Naive thymus-derived CD8-positive, alpha-beta T cell (primary cell): ENCODE measurements at places on chromosomes 4 and X.

DNA sequence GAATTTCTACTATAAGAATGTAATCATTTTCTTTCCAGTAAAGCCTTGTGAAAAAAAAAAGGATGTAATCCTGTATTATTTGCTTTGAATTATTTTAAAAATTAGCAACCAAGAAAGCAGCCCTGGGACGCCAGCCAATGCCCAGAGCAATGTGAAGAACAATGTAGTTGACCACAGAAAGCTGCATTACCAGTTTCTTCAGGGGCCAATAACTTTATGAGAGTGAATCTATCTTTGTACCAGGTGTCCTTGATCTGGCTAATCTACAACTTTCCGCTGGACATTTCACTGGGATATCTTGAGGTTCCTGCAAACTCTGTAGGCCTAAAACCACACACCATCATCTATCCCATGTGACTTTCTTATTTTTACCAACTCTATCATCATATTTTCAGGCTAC lies 7.6 kb upstream of the KLHL2 start:
- H3K36me3 ChIP-seq: no peaks in the 10 kb centered on the region
- peaks cover 12% of the 10 kb centered on the region for H3K4me1 ChIP-seq
- H3K27ac ChIP-seq: no peak overlapping the region

- peak; percentile 6 for DNase-seq
- H3K36me3 ChIP-seq: peaks cover 34% of the 10 kb centered on the region
- H3K27me3 ChIP-seq: no peaks in the 10 kb centered on the region
- peaks cover 43% of the 10 kb centered on the region for H3K4me1 ChIP-seq
Observed at GRCh38 chrX:135543924-135544323, 23.5 kb downstream of the INTS6L start.

GRCh38 chrX:150765782-150766350 lies 72.7 kb downstream of the MTMR1 start:
- no peaks in the 10 kb centered on the region for H3K27me3 ChIP-seq
- H3K36me3 ChIP-seq: no peaks in the 10 kb centered on the region
- H3K27ac ChIP-seq: no peak overlapping the region
- no peak for DNase-seq
- H3K4me1 ChIP-seq: no peaks in the 10 kb centered on the region

GRCh38 chr4:24489870-24490269 lies 94.5 kb downstream of the DHX15 start:
- no peak for DNase-seq
- no peaks in the 10 kb centered on the region for H3K36me3 ChIP-seq
- peaks cover 3% of the 10 kb centered on the region for H3K4me1 ChIP-seq
- no peak overlapping the region for H3K4me3 ChIP-seq
- H3K27me3 ChIP-seq: peaks cover 34% of the 10 kb centered on the region
- H3K27ac ChIP-seq: no peak overlapping the region

- peak overlapping the region; percentile 63 for H3K4me3 ChIP-seq
- no peak for DNase-seq
- H3K27me3 ChIP-seq: no peaks in the 10 kb centered on the region
- no peaks in the 10 kb centered on the region for H3K4me1 ChIP-seq
Observed at GRCh38 chrX:41442824-41443550, 4.2 kb upstream of the NYX start.

GRCh38 chrX:105662248-105662647 lies 160.1 kb upstream of the NRK start:
- H3K36me3 ChIP-seq: no peaks in the 10 kb centered on the region
- H3K27ac ChIP-seq: no peak overlapping the region
- H3K4me1 ChIP-seq: no peaks in the 10 kb centered on the region
- no peak overlapping the region for H3K4me3 ChIP-seq

DNA sequence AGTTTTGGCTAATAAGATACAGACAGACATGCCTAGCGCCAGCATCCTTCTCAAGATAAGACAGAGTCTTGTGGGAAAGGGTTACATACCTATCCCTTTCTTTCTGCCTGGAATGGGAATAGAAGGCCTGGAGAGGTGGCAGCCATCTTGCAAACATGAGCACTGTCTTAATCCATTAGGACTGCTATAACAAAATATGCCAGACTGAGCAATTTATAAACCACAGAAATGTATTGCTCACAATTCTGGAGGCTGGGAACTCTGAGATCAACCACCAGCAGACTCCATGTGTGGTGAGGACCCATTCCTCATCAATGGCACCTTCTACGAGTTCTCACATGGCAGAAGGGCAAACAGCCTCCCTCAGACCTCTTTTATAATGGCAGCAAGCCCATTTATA lies 26.5 kb upstream of the NEIL3 start:
- no peak overlapping the region for H3K27ac ChIP-seq
- no peaks in the 10 kb centered on the region for H3K4me1 ChIP-seq
- H3K4me3 ChIP-seq: no peak overlapping the region
- H3K27me3 ChIP-seq: no peaks in the 10 kb centered on the region
- no peaks in the 10 kb centered on the region for H3K36me3 ChIP-seq
- no peak for DNase-seq

GRCh38 chrX:72526534-72527508 lies 45.8 kb downstream of the HDAC8 start:
- no peaks in the 10 kb centered on the region for H3K27me3 ChIP-seq
- peaks cover 20% of the 10 kb centered on the region for H3K4me1 ChIP-seq
- H3K27ac ChIP-seq: peak overlapping the region; percentile 49
- H3K36me3 ChIP-seq: peaks cover 19% of the 10 kb centered on the region
- DNase-seq: no peak
- no peak overlapping the region for H3K4me3 ChIP-seq

DNA sequence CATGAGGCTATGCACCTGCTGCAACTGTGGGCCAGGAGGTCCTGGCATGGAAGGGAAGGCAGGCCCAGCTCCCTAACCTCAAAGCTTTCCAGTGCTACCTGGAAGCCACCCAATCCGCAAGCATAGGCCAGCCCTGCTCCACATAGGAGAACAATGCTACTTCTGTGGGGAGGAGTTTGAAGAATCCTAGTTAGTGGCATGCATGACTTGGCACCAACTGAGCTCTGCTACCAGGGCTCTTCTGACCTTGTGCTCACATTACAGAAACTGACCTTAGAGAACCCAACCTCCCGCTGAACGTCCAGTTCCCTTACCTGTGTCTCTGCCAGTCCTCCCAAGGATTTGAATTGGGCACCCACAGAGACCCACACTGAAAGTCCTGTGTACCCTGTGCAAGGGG lies 58.8 kb downstream of the USP46 start:
- no peak overlapping the region for H3K27ac ChIP-seq
- no peaks in the 10 kb centered on the region for H3K27me3 ChIP-seq
- no peaks in the 10 kb centered on the region for H3K36me3 ChIP-seq
- no peaks in the 10 kb centered on the region for H3K4me1 ChIP-seq
- no peak for DNase-seq
- H3K4me3 ChIP-seq: no peak overlapping the region

GRCh38 chr4:163590619-163591264 lies 96.3 kb downstream of the TMA16 start:
- peak overlapping the region; percentile 60 for H3K4me3 ChIP-seq
- no peak overlapping the region for H3K27ac ChIP-seq
- peaks cover 46% of the 10 kb centered on the region for H3K4me1 ChIP-seq
- no peaks in the 10 kb centered on the region for H3K36me3 ChIP-seq
- DNase-seq: no peak

GRCh38 chr4:123043013-123043412 lies 120.6 kb upstream of the NUDT6 start:
- H3K27me3 ChIP-seq: no peaks in the 10 kb centered on the region
- DNase-seq: no peak
- H3K36me3 ChIP-seq: peaks cover 58% of the 10 kb centered on the region

DNA sequence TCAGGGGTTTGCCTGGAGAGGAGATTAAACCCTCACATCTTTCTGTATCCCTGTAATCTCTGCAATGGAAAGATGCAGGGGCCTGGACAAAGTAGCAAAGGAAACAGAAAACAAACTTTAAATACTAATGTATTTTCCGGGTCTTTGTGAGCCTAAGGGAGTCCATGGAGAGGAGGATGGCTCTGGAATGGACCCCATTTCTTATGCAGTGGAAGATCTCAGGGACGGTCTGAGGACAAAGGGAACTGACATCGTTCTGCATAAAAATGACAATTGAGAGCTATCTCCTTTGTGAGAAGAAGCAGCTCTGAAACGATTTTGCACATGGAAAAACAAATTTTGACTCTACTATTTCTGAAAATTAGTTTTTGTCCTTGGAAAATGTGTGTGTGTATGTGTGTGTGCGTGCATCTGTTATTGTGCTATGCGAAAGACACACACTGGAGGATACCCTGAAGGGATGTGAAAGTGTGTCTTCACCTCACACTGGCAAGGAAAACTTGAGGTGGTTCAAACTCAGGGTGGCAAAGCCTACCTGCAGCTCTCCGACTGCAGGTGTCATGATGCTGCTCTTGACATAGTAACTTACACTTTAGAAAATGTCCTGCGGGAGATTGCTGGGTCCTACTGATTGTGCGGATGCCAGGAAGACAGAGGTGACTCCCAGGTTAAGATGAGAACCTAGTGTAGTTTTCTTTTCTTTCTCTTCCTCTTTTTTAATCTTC lies 126.4 kb upstream of the JADE1 start:
- no peaks in the 10 kb centered on the region for H3K4me1 ChIP-seq
- no peaks in the 10 kb centered on the region for H3K36me3 ChIP-seq
- H3K27ac ChIP-seq: no peak overlapping the region
- H3K4me3 ChIP-seq: no peak overlapping the region
- H3K27me3 ChIP-seq: peaks cover 16% of the 10 kb centered on the region

DNA sequence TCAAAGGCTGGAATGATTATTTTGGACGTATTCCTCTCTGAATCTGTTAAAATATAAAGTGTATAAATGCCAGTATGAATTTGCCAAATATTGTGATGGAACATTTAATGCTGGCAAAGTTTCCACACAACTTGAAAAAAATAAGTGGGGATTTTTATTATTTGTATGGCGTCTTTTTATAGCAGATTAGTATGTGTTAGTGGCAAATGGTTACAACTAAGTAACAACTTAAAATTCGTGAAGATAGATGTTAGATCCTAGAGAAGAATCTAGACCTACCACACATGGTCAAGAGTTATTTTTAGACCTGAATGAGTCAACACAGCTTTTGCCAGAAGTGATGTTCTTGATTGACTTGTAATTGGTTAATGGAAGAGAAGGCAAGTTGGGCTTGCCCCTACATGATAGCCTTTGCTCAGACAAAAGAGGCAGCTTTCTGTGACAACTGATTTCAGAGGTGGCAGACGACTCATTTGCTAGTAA lies 4.8 kb downstream of the CPE start:
- no peak overlapping the region for H3K4me3 ChIP-seq
- H3K36me3 ChIP-seq: no peaks in the 10 kb centered on the region
- no peak for DNase-seq
- peaks cover 5% of the 10 kb centered on the region for H3K4me1 ChIP-seq
- no peak overlapping the region for H3K27ac ChIP-seq

DNA sequence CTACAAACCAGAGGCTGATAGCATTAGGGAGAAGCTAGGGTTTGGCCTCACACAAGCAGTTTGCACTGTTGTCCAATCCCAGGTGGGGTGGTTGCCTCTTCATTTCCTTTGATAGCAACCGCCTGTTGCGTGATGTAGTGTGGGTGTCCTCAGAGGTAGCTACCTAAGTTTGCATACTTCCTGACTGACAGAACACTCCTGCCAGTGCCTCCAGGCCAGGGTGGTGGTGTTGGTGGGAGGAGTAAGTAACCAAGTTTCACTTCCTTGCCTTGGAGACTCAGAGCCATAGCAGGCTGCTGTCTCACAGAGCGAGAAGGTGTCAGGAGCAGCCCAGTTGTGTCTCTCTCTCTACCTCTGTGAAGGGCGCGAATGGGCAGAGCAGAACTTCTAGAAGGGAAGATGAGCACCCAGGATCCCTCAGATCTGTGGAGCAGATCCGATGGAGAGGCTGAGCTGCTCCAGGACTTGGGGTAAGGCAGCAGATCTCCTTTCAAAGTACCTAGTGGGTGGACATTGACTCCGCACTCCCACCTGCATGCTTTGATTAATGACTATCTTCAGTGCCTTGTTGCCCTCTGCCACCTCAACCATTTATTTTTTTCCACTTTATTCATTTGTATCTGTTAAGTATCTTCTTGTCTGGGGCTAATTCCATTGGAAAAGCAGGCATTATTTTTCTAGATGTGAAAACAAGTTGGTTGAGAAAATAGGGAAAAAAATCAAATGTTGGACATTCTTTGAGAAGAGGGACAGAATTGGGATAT lies at the start of gene DAPP1:
Gene DAPP1 (plus strand): TSS at position 283 of the 764 bp plus-strand sequence. CDS start 87 bp downstream, at position 370.
- peaks cover 29% of the 10 kb centered on the region for H3K4me1 ChIP-seq
- peak within 1 kb of the TSS; percentile 86 for H3K4me3 ChIP-seq
- peak within 1 kb of the TSS; percentile 81 for H3K27ac ChIP-seq
- DNase-seq: peak; percentile 64
- no peaks in the 10 kb centered on the region for H3K36me3 ChIP-seq

- H3K27me3 ChIP-seq: no peaks in the 10 kb centered on the region
- no peak overlapping the region for H3K4me3 ChIP-seq
- no peaks in the 10 kb centered on the region for H3K4me1 ChIP-seq
Observed at GRCh38 chrX:111615227-111615626, 65.7 kb upstream of the ALG13 start.

DNA sequence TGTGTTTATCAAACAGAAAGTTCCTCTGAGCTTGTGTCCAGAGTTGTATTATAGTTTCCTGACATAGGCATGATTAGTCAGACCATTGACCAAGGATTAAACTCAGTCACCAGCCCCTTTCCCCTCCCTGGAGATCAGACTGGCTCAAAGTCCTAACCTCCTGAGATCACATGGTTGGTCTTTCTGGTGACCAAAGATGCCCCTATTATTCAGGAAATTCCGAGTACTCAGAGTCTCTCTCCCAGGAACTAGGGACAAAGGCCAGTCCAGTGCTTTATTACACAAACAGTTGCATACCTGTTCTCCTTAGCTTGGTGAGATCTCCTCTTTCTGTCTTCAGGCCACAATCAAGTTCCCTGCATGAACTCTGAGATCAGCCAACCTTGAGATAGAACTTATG lies 14.5 kb upstream of the ENPP6 start:
- H3K4me1 ChIP-seq: peaks cover 27% of the 10 kb centered on the region
- no peaks in the 10 kb centered on the region for H3K27me3 ChIP-seq
- H3K27ac ChIP-seq: peak overlapping the region; percentile 76
- no peak overlapping the region for H3K4me3 ChIP-seq
- no peak for DNase-seq

DNA sequence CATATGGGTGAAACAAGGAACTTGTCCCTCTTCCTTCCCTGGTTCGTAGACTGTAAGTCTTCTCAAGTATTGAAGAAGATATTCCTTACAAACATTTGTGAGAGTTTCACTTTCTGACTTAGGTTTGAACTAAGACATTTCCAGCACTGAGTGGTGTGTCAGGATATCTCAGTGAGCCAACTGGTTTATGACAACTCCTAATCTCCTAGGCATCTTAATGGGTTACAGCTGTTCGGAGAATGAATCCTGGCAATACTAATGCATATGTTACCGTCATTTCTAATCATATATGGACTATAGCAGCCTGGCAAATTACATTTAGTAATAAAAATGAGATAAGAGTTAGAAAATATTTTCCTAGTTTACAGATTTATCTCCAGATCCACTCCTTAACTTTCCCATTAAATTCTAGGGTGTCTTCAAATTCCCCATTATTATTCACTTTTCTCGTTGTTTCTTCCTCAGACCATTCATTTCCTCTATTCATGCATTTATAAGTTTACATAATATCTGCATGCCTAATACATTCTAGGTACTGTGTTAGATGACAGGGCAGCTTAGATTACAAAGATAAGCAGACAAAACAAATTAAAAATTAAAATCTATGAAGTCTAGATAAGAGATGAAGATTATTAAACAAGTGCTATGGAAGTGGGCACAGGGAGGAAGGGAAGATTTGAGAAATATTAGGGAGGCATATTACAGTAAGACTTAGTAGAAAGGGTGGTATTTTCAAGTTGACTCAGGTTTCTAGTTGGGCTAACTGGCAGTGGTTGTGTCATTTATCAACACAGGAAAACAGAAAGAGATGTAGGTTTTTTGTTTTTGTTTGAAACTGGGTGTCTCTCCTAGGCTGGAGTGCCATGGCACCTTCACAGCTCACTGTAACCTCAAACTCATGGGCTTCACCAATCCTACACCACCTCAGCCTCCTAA lies 173.9 kb downstream of the WDFY3 start:
- no peak for DNase-seq
- no peaks in the 10 kb centered on the region for H3K4me1 ChIP-seq
- H3K36me3 ChIP-seq: no peaks in the 10 kb centered on the region
- H3K4me3 ChIP-seq: no peak overlapping the region
